ENCODE measurements at places on chromosomes 11 and 22. TPM values are rescaled to one million over a fixed set of nuclear protein-coding genes. Genes with fewer than 3 reads are reported as not detected.

Gene TIMP3
- total RNA-seq: 2.1 TPM

Gene C11orf91
- 1.8 TPM for total RNA-seq

Gene TNNT3
- total RNA-seq: not detected

Gene ART5
- 0.39 TPM for total RNA-seq

Gene CEP126
- total RNA-seq: 3.7 TPM

Gene RCOR2
- 1.3 TPM for total RNA-seq

Gene OR52E8
- not detected for total RNA-seq

Gene APOA4
- not detected for total RNA-seq

Gene OR10D3
- not detected for total RNA-seq

Gene FGF3
- not detected for total RNA-seq

All from A549 treated with CORT108297 at 1 μM for 4 hours (cell line).